Pons (tissue), 1 donor: ENCODE measurements at places on chromosomes 1 and 21.

DNA sequence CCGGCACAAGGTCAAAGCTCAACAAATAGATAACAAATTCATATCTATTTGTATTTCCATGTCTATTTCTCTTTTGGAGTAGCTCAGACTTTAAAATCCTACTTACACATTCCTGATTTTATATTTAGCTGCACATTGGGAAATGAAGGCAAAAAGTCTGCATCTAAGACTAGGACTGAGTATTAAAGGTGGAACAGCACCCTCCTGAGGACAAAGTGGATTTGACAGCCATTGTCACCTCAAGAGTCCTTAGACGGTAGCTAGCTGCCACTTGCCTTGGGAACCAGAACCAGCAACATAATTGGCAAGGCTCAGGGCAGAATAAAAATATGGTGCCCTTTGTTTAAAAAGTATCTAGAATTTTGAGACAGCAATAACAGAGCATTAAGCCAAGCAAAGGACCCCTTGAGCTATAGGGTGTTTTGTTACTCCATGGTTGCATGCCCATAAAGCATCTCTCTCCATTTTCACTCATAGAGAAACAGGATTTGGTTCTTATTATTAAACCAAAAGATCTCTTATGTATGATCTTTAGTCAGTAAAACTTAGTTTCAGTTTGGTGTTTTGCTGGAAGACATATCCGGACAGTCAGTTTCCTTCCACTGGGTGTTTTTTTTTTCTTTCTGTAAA is 30.0 kb upstream of the SGIP1 start:
- peak; percentile 81 for DNase-seq

GRCh38 chr1:248627971-248628844 is 6.7 kb downstream of the OR2T11 start:
- DNase-seq = no peak

DNA sequence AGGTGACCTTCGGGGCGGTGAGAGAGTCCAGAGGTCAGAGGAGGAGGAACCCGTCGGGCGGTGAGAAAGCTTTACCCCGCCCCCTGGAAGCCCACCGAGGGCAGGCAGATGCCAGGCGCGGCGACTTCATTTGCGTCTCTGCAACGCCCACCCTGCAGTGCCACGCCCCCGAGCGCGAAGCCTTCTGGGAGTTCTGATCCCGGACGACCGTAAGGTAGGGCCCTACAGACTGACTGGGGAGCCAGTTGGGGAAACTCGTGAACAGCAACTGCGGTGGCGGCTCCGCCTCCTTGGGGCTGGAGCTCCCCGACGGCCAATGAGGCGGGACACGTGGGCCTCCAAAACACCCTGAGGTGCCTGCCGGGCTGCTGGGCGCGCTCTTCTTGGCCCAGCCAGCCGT is 46.0 kb upstream of the EDARADD start:
- no peak for DNase-seq

DNA sequence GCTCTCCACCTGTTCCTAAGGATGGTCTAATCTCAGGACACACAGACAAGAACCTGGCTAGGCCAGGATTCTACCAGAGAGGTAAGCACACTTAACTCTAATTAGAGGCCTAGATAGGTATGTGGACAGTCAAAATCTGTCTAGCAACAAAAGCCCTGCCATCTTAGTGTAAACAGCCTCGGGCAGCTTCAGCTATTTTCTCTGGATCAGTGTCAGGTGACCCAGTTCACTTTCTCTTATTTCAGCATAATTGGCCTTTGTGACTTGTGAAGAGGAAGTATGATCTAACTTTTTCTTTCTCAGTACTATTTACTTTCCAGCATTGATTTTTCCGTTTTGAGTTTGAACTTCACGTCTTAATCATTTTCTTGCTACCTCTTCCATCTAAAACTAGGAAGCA is 217.7 kb downstream of the CRB1 start:
- no peak for DNase-seq

GRCh38 chr1:119385650-119386049 is 17.1 kb downstream of the HAO2 start:
- no peak for DNase-seq

DNA sequence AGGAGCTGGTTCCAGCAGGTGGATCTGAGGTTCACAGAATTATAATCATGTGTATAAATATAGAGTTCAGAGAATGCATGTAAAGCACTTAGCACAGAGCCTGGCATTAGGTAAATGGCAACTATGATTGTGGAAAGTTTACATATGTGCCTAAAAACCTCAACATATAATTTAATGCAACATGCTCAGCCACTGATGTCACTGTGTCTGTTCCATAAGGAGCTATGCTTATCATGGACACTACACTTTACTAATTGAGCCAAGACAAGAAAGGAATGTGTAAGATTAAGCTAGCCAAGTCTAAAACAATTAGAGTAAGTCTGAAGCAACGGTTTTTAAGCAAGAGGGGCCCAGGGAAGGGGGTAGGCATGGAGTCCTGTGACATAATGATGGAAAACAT is 61.5 kb downstream of the GNG12 start:
- no peak for DNase-seq

- DNase-seq = no peak
These were observed 25.2 kb upstream of the GNPAT start for GRCh38 chr1:231215681-231216385.

DNA sequence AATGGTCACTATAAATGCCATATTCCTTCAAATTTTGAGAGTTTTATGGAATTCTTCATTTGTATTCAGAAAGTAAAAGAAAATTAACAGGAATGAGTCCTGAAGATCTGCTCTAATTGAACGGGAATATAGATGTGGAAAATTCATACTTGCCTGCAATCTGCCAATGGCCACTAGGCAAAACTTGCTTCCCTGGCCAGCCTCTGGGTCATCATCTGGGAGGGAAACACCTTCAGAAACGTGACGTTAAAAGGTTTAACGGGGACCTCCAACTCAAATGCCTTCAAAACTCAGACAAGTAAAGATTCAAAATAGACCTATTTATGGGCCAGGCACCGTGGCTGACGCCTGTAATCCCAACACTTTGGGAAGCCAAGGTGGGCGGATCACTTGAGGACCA is 21.7 kb upstream of the CTSK start:
- DNase-seq = no peak

- no peak for DNase-seq
These were observed 22.1 kb upstream of the TBX15 start for GRCh38 chr1:119010201-119010600.

DNA sequence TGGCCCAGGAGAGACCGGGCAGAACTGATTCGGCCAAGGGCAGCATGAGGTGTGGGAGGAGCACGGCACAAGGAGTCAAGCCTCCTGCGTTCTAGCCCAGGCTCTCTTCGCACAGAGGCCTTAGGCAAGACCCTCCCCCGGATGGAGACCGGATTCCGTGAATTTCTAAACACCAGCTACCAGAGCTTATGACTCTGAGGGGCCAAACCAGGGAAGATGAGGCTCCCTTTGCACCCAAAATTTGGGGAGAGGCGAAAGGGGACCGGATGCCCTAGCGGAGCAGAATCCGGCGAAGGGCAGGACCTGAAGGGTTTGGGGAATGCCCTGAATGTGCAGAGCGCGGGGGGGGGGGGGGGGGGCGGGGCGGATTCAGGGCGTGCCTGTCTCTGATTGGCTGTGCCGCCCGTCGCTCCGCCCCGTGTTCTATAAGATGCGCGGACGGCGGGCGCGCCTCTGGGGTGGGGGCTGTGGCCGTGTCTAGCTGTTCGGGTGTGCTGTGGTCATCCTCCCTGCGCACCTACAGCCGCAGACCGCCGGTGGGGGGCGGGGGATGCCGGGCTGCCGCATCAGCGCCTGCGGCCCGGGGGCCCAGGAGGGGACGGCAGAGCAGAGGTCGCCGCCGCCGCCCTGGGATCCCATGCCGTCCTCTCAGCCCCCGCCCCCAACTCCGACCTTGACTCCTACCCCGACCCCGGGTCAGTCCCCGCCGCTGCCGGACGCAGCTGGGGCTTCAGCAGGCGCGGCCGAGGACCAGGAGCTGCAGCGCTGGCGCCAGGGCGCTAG is at the start of gene TRNP1:
TRNP1 (plus strand) TSS at position 456 of the 783 bp plus-strand sequence; CDS start at position 551, 95 bp downstream.
- DNase-seq = no peak

DNA sequence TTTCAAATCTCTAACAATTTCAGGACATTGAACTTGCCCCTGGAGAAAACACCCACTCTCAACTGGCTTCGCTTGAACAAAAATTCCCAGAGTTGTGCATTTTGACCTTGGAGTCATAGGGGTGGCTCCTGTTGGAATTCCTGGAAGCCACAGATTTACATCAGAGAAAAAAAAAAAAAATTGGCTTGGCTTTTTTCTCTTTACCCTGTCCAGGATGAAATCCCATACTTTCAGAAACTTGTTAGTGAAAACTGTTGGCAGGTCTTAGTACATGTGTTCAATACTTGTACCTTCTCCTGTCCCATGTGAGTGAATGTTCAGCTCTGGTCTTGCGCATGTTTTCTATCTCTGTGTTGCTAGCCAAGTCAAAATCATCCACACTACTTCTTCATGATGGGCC is 228.8 kb downstream of the TGFB2 start:
- DNase-seq = no peak

DNA sequence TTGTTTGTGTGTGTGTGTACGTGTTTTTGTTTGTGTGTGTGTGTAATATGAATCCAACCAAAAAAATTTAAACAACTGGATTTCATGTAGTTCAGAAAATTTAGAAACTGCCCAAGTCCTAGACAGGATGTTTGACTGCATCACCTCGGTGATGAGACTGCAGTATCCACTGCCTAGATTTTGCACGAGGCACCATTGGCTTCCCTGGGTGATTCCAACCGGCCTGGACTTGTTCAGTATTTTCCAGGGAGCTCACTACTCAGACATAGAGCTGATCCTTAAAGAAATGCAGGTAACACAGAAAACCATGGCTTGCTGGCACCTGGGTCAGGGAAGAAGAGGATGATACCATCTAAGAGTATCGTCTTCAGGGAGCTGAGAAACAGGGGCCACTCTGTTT is 18.2 kb upstream of the KCNK2 start:
- DNase-seq = no peak

- no peak for DNase-seq
These were observed 18.0 kb upstream of the RAB3GAP2 start for GRCh38 chr1:220290140-220290761.

GRCh38 chr1:29651684-29652665 is 415.7 kb downstream of the PTPRU start:
- no peak for DNase-seq

GRCh38 chr1:150152772-150153456 is 3.2 kb downstream of the PLEKHO1 start:
- DNase-seq = no peak

DNA sequence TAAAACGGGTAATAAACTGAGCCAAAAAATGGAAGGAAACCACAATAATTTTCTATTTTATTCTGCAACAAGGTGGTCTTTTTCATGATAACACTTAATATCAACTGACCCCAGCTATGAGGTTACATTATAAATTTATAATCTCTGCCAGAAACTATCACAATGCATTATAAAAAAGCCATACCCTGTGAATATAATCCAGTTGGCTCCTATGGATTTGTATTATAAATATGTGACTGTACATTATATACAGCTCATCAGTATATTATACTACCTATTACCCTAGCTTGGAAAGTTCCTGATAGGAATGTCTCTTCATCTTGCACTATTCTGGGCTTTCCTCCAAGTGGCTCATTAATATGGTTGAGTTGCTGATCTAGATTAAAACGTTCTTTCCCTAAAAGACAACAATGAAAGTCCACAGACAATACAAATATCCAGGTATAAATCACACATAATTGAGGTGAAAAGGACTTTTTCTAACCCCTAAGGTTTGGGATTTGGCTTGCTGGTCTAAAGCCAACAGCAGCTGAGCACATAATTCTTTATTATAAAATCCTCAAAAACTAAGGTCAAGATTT is 487.7 kb downstream of the TTLL7 start:
- no peak for DNase-seq

DNA sequence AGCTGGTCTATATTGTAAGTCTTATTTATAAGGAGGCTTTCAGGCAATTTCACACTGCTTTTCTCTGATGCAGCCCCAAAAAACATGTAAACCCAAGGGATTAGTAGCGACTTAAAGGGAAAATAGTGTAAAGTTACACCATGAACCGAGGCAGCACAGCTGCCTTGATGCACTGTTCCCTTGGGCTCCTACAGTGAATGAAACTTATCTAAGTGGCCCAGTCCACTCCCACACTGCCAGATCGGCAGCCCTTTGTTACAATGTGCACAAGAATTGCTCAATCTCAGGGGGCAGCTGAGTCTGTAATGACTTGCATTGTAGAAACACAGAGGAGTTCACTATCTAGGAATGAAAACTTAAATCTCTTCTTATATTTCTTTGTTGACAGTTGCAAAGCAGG is 120.8 kb upstream of the ADGRL2 start:
- no peak for DNase-seq

DNA sequence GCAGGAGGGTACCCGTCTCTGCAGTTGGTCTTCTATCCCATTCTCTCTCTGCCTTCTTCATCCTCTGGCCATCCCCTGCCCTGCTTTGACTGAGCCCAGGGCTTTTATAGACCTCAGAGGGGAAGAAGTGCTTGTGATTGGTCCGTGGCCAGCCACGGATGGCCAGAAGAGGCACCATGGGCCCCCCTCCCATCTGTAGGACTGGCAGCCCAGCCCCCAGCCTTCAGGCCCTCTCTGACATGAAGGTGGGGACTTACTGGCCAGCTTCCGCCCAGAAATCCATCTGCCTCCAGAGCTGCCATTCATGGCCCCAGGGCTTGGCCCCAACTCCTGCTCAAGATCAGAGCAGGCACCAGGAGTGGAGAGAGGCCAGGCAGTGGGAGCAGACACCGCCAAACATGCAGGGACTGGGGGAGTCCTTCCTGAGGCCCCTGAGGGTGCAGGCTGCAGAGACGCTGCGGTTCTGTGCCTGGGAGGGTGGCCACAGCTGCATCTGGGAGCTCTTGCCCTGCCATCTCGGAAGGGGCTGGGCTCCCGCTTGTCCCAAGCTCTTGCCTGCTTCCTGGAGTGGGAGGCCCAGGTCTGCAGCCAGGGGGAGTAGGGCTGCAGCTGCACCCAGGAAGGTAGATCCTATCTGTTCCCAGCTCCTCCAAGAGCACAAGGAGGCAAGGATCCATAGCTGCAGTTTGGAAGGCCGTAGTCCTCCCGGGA is 698.6 kb upstream of the B3GALT2 start:
- no peak for DNase-seq

DNA sequence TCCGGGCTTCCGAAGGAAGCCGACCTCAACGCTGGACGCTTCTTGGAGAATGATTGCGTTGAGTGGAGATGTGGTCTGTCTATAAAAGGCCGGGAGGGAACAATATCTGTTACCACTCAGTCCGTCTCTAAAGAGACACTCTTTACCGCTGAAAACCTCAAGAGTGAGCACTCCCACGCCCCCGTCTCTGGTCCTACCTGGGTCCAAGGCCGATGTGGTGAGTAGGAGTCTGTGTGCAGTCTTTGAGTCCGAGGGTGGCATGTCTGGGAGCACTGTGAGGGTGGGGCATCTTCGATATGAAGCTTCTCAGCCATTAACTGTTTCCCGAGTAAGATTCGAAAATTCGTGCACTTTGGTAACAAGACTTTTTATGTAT is 576 bp downstream of the ZFP69 start:
- DNase-seq = peak; percentile 24

- no peak for DNase-seq
These were observed 9.5 kb upstream of the RPTN start for GRCh38 chr1:152168535-152168868.

- peak; percentile 67 for DNase-seq
These were observed 25.3 kb downstream of the ADAM30 start for GRCh38 chr1:119870917-119871596.

- no peak for DNase-seq
These were observed 647.9 kb downstream of the PLA2G4A start for GRCh38 chr1:187476671-187477070.
